ENCODE measurements at places on chromosomes 6 and 20.

- no peak overlapping the region for H3K27ac ChIP-seq
- H3K27me3 ChIP-seq, result no peaks in the 10 kb centered on the region
- peaks cover 6% of the 10 kb centered on the region for H3K36me3 ChIP-seq
- DNase-seq, result no peak
These were observed 73.4 kb upstream of the NOX3 start for GRCh38 chr6:155528982-155529453.

DNA sequence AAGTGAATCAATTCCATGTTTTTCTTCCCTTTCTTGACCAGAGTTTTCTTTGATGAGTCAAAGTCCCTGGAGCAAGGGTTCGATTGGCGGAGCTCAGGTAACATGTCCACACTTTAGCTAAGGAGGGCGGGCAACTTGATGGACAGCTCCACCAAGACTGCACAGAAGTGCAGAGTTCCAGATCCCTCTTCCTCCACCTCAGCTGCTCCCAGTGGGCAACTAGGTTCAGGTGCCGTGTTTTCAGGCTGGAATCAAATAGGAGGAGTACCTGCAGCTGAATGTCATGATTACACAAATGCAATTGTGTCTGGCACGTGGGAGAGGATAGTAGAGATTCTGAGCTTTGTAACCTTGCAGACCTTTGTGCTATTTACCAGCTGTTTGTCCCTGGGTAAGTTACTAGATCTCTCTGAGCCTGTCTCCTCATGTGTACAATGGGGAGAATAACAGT lies 1.9 kb upstream of the ELMO2 start:
- H3K4me1 ChIP-seq, result peaks cover 51% of the 10 kb centered on the region
- no peak overlapping the region for H3K27ac ChIP-seq
- H3K4me3 ChIP-seq, result no peak overlapping the region
- H3K27me3 ChIP-seq, result peaks cover 7% of the 10 kb centered on the region

- no peaks in the 10 kb centered on the region for H3K36me3 ChIP-seq
- H3K4me1 ChIP-seq, result peaks cover 93% of the 10 kb centered on the region
- no peaks in the 10 kb centered on the region for H3K27me3 ChIP-seq
- H3K4me3 ChIP-seq, result peak overlapping the region; percentile 51
- H3K27ac ChIP-seq, result peak overlapping the region; percentile 30
- no peak for DNase-seq
These were observed 91.2 kb downstream of the JARID2 start for GRCh38 chr6:15336900-15337560.

DNA sequence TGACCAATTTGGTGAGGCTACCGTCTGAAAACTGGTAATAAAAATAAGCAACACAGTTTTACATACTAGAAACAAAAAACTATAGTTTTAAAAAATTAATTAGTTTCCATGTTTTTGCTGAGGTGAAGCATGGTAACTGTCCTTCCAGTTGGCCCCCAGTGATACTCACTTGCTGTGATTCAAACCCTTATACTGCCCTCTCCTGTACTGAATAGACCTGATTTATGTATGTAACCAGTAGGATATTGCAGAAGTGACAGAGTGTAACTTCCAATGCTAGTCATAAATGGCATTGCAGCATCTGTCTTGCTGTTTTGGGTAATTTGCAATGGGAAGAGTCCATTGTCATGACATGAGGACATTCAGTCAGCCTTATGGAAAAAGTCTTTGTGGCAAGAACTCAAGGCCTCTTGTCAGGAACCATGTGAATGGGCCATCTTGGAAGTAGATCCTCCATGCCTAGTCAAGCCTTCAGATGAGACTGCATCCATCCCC lies 8.9 kb upstream of the CHD6 start:
- H3K27ac ChIP-seq, result no peak overlapping the region
- H3K4me3 ChIP-seq, result no peak overlapping the region
- H3K27me3 ChIP-seq, result no peaks in the 10 kb centered on the region
- DNase-seq, result no peak

- H3K4me1 ChIP-seq, result no peaks in the 10 kb centered on the region
- no peak overlapping the region for H3K4me3 ChIP-seq
- peaks cover 3% of the 10 kb centered on the region for H3K27me3 ChIP-seq
These were observed 96.4 kb downstream of the BANF2 start for GRCh38 chr20:17796091-17796563.

GRCh38 chr20:1933465-1933870 lies 38.3 kb downstream of the SIRPA start:
- H3K4me1 ChIP-seq, result no peaks in the 10 kb centered on the region
- no peak overlapping the region for H3K4me3 ChIP-seq
- DNase-seq, result no peak
- no peaks in the 10 kb centered on the region for H3K36me3 ChIP-seq
- H3K27me3 ChIP-seq, result peaks cover 8% of the 10 kb centered on the region

GRCh38 chr20:23269954-23270353 lies 80.6 kb upstream of the NXT1 start:
- no peaks in the 10 kb centered on the region for H3K4me1 ChIP-seq
- no peak for DNase-seq
- H3K4me3 ChIP-seq, result no peak overlapping the region
- H3K27me3 ChIP-seq, result no peaks in the 10 kb centered on the region
- no peak overlapping the region for H3K27ac ChIP-seq

GRCh38 chr6:166336847-166337246 lies 5.5 kb downstream of the SFT2D1 start:
- peaks cover 16% of the 10 kb centered on the region for H3K27me3 ChIP-seq
- H3K27ac ChIP-seq, result no peak overlapping the region
- peaks cover 50% of the 10 kb centered on the region for H3K4me1 ChIP-seq
- peaks cover 10% of the 10 kb centered on the region for H3K36me3 ChIP-seq
- DNase-seq, result no peak

GRCh38 chr6:142303176-142303533 lies 1.3 kb downstream of the ADGRG6 start:
- H3K27me3 ChIP-seq, result peaks cover 3% of the 10 kb centered on the region
- H3K4me1 ChIP-seq, result no peaks in the 10 kb centered on the region
- DNase-seq, result no peak
- H3K4me3 ChIP-seq, result no peak overlapping the region

DNA sequence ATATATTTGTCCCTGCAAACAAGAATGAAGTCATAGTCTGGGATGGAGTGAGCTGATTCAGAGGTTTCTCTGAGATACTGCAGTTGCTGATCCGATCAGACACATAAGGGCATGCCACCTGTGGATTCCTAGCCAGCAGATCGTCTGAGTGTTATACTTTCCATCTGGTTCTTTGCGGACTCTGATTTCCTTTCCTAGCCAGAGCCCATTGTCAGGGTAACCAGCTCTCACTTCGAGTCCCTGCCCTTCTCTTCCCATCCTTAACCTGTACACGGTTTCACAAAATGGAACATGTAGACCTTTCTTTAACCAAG lies 100.9 kb downstream of the TMEM200A start:
- peak overlapping the region; percentile 1 for H3K4me3 ChIP-seq
- H3K36me3 ChIP-seq, result no peaks in the 10 kb centered on the region
- peaks cover 2% of the 10 kb centered on the region for H3K27me3 ChIP-seq
- no peak for DNase-seq
- peak overlapping the region; percentile 12 for H3K27ac ChIP-seq

DNA sequence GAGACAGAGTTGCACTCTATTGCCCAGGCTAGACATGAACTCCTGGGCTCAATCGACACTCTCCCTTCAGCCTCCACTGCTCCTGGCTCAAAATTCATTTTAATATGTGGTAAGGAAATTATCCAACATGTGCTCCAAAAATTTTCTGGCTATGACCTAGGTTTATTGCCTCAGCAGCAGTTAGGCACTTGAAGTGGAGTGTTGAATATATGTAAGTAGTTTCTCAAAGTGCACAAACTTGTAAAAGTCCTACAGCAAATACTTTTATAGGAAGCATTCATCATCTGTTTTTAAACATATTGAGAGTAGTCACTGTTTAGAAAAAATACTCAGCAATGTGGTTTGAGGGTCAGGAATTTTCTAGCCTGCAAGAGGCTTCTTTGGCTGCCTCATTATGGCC lies 13.2 kb downstream of the FILIP1 start:
- no peaks in the 10 kb centered on the region for H3K27me3 ChIP-seq
- H3K27ac ChIP-seq, result no peak overlapping the region
- no peaks in the 10 kb centered on the region for H3K36me3 ChIP-seq

- no peaks in the 10 kb centered on the region for H3K36me3 ChIP-seq
- no peaks in the 10 kb centered on the region for H3K27me3 ChIP-seq
- H3K4me3 ChIP-seq, result no peak overlapping the region
- no peak overlapping the region for H3K27ac ChIP-seq
These were observed 63.4 kb downstream of the SYNE1 start for GRCh38 chr6:152573762-152574161.

GRCh38 chr6:161141173-161141572 lies 132.7 kb downstream of the AGPAT4 start:
- H3K4me3 ChIP-seq, result no peak overlapping the region
- peaks cover 3% of the 10 kb centered on the region for H3K4me1 ChIP-seq
- H3K27ac ChIP-seq, result no peak overlapping the region
- peaks cover 2% of the 10 kb centered on the region for H3K27me3 ChIP-seq
- peaks cover 17% of the 10 kb centered on the region for H3K36me3 ChIP-seq
- no peak for DNase-seq

DNA sequence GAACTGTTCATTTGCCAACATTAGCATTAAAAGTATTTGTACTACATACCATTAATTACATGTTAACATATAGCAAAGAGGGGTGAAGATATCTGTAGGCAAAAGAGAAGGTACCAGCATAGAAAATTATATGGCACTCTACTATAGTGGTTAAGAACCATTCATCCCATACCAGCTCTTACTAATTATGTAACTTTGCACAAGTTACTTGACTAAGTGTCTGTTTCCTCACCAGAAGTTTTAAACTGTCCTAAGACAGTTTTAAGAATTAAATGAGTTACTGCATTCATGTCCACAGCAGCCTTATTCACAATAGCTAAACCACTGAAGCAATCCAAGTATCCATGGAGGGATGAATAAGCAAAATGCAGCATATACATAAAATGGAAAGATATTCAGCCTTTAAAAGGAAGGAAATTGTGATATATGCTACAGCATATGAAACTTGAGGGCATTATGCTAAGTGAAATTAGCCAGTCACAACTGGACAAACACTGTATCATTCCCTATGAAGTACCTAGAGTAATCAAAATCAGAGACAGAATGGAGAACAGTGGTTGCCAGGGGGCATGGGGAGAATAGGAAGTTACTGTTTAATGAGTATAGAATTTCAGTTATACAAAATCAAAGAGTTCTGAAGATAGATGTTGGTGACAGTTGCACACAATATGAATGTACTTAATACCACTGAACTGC lies 98.9 kb downstream of the RNGTT start:
- H3K4me3 ChIP-seq, result no peak overlapping the region
- no peaks in the 10 kb centered on the region for H3K27me3 ChIP-seq
- H3K36me3 ChIP-seq, result no peaks in the 10 kb centered on the region

- no peak overlapping the region for H3K27ac ChIP-seq
- peaks cover 18% of the 10 kb centered on the region for H3K27me3 ChIP-seq
- no peaks in the 10 kb centered on the region for H3K4me1 ChIP-seq
- no peak for DNase-seq
- peaks cover 14% of the 10 kb centered on the region for H3K36me3 ChIP-seq
- no peak overlapping the region for H3K4me3 ChIP-seq
These were observed 31.8 kb downstream of the TFAP2B start for GRCh38 chr6:50850223-50851048.

GRCh38 chr6:31559606-31559957 lies 12.2 kb downstream of the NFKBIL1 start:
- peak overlapping the region; percentile 83 for H3K4me3 ChIP-seq
- peaks cover 2% of the 10 kb centered on the region for H3K27me3 ChIP-seq
- peak overlapping the region; percentile 96 for H3K27ac ChIP-seq
- peaks cover 64% of the 10 kb centered on the region for H3K4me1 ChIP-seq
- peaks cover 8% of the 10 kb centered on the region for H3K36me3 ChIP-seq

- no peak overlapping the region for H3K27ac ChIP-seq
- peaks cover 16% of the 10 kb centered on the region for H3K4me1 ChIP-seq
- peaks cover 4% of the 10 kb centered on the region for H3K27me3 ChIP-seq
- H3K36me3 ChIP-seq, result no peaks in the 10 kb centered on the region
- H3K4me3 ChIP-seq, result no peak overlapping the region
- DNase-seq, result no peak
These were observed 82.8 kb upstream of the ZNF217 start for GRCh38 chr20:53676519-53676822.

DNA sequence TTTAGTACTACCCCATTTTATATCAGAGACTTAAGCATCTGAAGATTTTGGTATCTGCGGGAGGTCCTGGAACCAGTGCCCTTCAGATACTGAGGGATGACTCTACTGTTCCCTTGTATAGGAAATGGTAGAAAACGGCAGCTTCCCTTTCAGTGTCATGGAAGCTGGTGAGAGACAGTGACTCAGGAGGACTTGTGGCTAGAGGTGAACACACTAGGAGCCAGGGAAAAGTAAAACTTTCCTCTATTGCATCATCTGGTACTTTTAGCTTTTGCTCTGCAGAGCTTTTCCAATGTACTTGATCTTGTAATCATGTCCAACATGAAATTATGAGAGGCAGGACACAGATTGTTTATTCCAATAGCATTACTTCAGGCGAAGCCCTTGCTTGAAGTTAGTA lies 45.0 kb downstream of the RNF144B start:
- peaks cover 3% of the 10 kb centered on the region for H3K27me3 ChIP-seq
- H3K27ac ChIP-seq, result no peak overlapping the region
- DNase-seq, result no peak
- H3K4me3 ChIP-seq, result no peak overlapping the region
- no peaks in the 10 kb centered on the region for H3K36me3 ChIP-seq
- H3K4me1 ChIP-seq, result no peaks in the 10 kb centered on the region

DNA sequence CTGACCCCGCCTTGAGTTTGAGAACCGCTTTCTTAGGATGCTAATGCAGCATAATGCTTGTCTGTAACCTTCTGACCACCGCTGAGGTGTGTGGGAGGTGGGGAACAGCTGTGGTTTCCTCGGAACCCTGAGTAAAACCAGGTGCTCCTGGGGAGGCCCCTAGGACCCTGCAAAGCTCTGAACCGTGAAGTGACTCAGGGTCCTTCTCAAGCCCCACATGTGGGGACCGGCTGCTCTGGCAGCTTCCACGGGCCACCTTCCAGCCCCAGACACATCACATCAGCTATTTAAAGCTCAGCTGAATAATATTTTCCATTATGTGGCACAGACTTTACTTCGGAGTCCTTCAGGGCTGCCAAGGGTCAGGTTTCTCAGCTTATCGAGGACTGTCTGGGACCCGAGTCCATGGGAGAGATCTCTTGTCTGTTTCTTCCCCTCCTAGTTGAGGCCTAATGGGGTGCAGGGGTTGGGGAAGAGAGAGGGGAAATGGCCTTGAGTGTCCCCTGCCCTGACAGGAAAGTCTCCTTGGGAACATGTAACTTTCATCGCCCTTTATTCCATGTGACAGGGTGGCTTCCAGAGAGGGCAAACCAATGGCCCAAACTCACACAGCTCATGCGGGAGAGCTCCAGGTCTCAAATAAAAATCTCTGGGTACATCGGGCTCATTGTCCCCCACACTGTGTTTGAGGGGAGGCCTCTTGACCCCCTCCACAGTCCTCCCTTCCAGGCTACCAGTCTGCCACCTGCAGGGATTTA lies 186.1 kb upstream of the SLC24A3 start:
- H3K27me3 ChIP-seq, result peaks cover 2% of the 10 kb centered on the region
- no peak overlapping the region for H3K4me3 ChIP-seq
- no peak overlapping the region for H3K27ac ChIP-seq
- H3K4me1 ChIP-seq, result no peaks in the 10 kb centered on the region

All from immature natural killer cell (primary cell).